GM23338 (cell line): ENCODE measurements at places on chromosomes 13 and 19. TPM values are rescaled to one million over a fixed set of nuclear protein-coding genes. Genes with fewer than 3 reads are reported as not detected.

Gene MAN2B1
- polyA plus RNA-seq, result 33.2 and 39.2 TPM in 2 replicates

Gene TGFBR3L
- 6.2 and 7.0 TPM in 2 replicates for polyA plus RNA-seq

Gene KLK6
- 0.47 and 0.56 TPM in 2 replicates for polyA plus RNA-seq

Gene ZNF426
- polyA plus RNA-seq, result 10.5 and 11.0 TPM in 2 replicates

Gene PPP1R12C
- polyA plus RNA-seq, result 33.2 and 33.3 TPM in 2 replicates

Gene STXBP2
- 42.6 and 45.0 TPM in 2 replicates for polyA plus RNA-seq

Gene SLC1A6
- 10.1 and 12.6 TPM in 2 replicates for polyA plus RNA-seq

Gene CYP4F2
- polyA plus RNA-seq, result not detected in 2 replicates
